ENCODE measurements at places on chromosomes 13 and 19. TPM values are rescaled to one million over a fixed set of nuclear protein-coding genes. Genes with fewer than 3 reads are reported as not detected.

- no peaks in the 10 kb centered on the region for H3K4me1 ChIP-seq
- DNase-seq = no peak
- no peak overlapping the region for H3K4me3 ChIP-seq
- H3K27ac ChIP-seq = no peak overlapping the region
- no peaks in the 10 kb centered on the region for H3K27me3 ChIP-seq
Observed at GRCh38 chr13:28429096-28429495, 65.8 kb downstream of the FLT1 start.

GRCh38 chr13:84332346-84332745 lies 450.1 kb upstream of the SLITRK1 start:
- no peak for DNase-seq
- H3K4me3 ChIP-seq = no peak overlapping the region
- no peaks in the 10 kb centered on the region for H3K36me3 ChIP-seq
- no peak overlapping the region for H3K27ac ChIP-seq

DNA sequence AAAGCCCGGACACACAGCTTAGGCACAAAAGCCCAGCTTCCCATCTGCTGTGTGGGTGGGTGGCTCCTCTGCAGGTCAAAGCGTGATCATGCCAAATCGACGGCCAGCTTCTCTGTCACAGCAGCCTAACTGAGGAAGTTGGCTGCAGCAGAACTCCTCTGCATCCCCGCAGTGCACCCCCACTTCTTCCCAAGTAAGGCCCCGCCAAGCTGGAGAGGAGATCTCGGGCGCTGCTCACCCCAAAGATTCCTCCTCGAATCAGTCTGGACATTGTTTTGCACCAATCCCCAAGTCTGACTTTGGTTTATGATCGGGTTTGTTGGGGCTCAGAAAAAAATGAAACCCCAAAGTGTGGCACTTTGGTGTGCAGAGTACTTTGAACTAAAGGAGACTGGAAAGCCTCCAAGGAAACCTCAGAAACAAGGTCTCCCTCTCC lies 19.7 kb upstream of the CPB2 start:
- DNase-seq = no peak
- H3K27me3 ChIP-seq = no peaks in the 10 kb centered on the region
- H3K4me3 ChIP-seq = no peak overlapping the region
- peaks cover 5% of the 10 kb centered on the region for H3K4me1 ChIP-seq
- H3K27ac ChIP-seq = no peak overlapping the region

GRCh38 chr19:34686455-34686854 lies 9.0 kb downstream of the ZNF302 start:
- H3K27ac ChIP-seq = no peak overlapping the region
- H3K4me1 ChIP-seq = no peaks in the 10 kb centered on the region
- no peaks in the 10 kb centered on the region for H3K27me3 ChIP-seq
- H3K36me3 ChIP-seq = no peaks in the 10 kb centered on the region
- DNase-seq = no peak

- peaks cover 47% of the 10 kb centered on the region for H3K36me3 ChIP-seq
- DNase-seq = no peak
- H3K27me3 ChIP-seq = no peaks in the 10 kb centered on the region
Observed at GRCh38 chr19:5718037-5718578, 1.8 kb downstream of the LONP1 start.

DNA sequence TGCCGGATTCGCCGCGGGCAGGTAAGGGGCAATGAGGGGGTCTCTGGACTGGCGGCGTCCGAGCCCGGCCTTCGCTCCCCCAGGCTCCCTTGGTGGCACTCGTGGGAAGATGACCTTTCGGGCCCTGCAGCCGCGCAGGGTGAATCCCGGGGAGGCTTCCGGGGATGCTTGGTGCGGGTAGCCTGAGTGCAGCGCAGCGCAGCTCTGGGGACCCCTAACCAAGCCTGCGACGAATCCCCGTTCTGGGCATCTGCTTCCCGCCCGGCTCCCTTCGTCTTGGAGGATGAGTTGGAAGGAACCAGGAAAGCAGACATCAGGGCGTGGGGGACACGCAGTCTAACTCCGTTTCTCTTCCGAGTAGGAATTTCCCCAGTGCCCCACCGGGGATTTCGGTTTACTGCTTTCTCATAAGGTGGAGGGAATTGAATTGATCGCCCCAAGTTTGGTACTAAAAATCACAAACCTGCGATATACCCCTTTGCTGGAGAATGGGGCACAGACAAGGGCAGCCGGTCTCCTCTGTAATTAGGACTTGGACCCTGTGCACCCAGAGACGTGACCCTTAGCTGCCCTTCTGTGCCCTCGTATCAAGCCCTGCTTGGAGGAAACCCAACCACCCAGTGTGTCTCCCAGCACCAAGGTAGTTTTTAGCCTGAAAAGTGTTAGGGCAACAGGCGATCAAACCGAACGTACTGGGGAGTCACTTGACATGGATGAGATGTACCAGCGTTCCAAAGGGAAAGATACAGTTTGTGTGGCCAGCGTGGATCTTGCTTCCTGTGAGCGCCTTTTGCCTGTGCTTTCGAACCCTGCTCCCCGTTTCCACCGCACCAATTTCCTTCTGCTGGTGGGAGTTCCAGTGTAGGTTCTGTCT lies 1.0 kb downstream of the GPC5 start:
- DNase-seq = no peak
- peaks cover 13% of the 10 kb centered on the region for H3K27me3 ChIP-seq
- no peak overlapping the region for H3K27ac ChIP-seq
- H3K4me3 ChIP-seq = no peak overlapping the region

- no peaks in the 10 kb centered on the region for H3K4me1 ChIP-seq
- DNase-seq = no peak
- no peaks in the 10 kb centered on the region for H3K27me3 ChIP-seq
- no peak overlapping the region for H3K27ac ChIP-seq
- no peak overlapping the region for H3K4me3 ChIP-seq
- no peaks in the 10 kb centered on the region for H3K36me3 ChIP-seq
Observed at GRCh38 chr13:65112123-65112522, 2118.0 kb downstream of the PCDH9 start.

DNA sequence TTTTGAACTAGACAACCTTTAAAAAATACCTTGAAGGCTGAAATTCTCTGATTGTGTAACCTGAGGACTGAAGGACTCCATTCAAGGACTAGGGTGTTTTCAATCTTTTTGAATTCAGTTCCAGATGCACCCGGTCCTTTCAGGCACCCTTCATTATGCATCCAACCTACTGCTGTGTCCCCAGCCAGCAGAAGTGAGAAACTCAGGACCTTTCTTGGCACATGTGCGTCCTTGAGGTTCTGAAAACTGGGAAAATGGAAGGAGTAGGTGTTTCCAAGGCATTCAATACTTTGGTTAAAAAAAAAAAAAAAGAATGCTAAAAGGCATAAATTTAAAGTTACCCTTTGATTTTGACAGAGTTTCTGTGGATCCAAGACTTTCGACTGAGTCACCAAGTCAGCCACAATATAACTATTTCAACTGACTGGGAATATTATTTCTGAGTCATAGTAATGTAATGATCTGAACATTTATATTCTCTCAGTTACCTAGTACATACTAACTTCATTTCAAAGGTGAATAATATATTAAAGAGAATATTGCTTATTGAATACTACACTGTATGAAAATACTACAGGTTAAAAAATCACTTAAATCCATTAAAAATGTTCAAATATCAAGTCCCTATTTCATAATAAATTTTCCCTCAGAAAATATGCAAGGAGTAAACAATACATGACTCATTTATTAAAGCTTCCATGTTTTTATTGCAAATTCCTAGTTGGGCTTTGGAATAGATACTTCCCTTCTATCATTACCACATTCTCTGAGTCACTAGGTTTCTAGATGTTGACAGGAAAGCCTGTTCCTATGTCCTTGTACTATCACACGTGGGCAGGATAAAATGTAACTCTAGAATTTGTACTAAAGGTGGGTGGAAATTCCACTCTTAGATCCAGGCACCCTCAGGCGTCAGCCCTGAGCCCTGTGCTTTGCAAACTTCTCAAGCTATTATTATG lies 2.4 kb upstream of the ITGBL1 start:
- no peak for DNase-seq
- no peaks in the 10 kb centered on the region for H3K27me3 ChIP-seq
- H3K27ac ChIP-seq = no peak overlapping the region
- H3K36me3 ChIP-seq = no peaks in the 10 kb centered on the region

Gene HSH2D
- total RNA-seq = 0.16 TPM

Gene C19orf18
- not detected for total RNA-seq

Gene CGB8
- not detected for total RNA-seq

Gene KLK3
- not detected for total RNA-seq
